ENCODE measurements at places on chromosomes 5 and 9. TPM values are rescaled to one million over a fixed set of nuclear protein-coding genes. Genes with fewer than 3 reads are reported as not detected.

GRCh38 chr9:8901146-8901545, 1101.6 kb upstream of the DMAC1 start:
- DNase-seq = no peak

- DNase-seq = no peak
Measured at GRCh38 chr9:116236979-116237378, 83.4 kb downstream of the PAPPA start.

DNA sequence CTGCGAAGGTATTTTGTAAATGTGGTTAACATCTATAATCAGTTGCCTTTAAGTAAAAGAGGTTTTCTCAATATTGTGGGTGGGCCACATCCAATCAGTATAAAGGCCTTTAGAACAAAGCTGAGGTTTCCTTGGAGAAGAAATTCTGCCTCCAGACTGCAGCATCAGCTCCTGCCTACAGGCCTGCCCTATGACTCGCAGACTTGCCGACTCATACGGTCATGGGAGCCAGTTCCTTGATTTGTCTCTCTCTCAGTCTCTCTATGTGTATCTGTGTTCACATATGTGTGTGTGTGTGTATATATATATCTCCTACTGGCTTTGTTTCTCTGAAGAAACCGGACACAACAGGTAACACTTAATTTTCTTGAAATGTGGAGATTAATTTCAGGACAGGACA, 45.3 kb downstream of the SLC36A1 start:
- no peak for DNase-seq

GRCh38 chr5:133510634-133511262, 101.6 kb downstream of the FSTL4 start:
- no peak for DNase-seq

Gene EQTN
- total RNA-seq = not detected

Gene ERAP2
- total RNA-seq = 6.7 TPM

Gene RAB3C
- total RNA-seq = 1.2 TPM

Gene ZNF474
- total RNA-seq = not detected
